ENCODE measurements at places on chromosomes 6 and 20. TPM values are rescaled to one million over a fixed set of nuclear protein-coding genes. Genes with fewer than 3 reads are reported as not detected.
A peak's percentile ranks its signal among the peaks of the same experiment; 100 is the strongest.

The KCNK17 gene
- not detected for total RNA-seq

The APCDD1L gene
- 1.0 TPM for total RNA-seq

- DNase-seq: peak; percentile 28
These were observed 623 bp upstream of the SNX9 start for GRCh38 chr6:157822245-157823000.

GRCh38 chr20:59145247-59145923 lies 18.2 kb upstream of the ZNF831 start:
- no peak for DNase-seq

The ATF6B gene
- 131 TPM for total RNA-seq

The EFHC1 gene
- total RNA-seq: 9.5 TPM

GRCh38 chr6:48098923-48099322 lies 12.1 kb downstream of the PTCHD4 start:
- no peak for DNase-seq

The PI3 gene
- total RNA-seq: 93.4 TPM

The CCN5 gene
- total RNA-seq: 0.84 TPM

DNA sequence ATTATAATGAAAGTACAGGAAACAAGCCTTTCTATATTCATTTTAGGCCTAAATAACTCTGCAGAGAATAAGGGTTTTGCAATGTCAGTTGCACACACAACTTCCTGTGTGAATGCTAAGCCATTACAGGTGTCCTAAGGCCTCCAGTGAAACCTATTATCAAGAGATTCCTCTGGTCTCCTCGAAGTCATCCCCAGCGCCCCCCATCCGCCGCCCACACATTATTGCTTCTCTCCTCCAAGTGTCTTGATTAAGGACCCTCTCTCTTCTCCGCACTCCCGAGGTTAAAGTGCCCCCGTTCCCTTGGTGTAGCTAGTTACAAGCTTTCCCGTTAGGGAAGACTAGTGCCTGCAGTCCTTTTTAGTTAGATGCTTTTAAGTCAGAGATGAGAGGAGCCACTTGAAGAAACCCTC lies 1.3 kb downstream of the HIVEP2 start:
- DNase-seq: peak; percentile 29

The ADGRF4 gene
- 1.9 TPM for total RNA-seq

DNA sequence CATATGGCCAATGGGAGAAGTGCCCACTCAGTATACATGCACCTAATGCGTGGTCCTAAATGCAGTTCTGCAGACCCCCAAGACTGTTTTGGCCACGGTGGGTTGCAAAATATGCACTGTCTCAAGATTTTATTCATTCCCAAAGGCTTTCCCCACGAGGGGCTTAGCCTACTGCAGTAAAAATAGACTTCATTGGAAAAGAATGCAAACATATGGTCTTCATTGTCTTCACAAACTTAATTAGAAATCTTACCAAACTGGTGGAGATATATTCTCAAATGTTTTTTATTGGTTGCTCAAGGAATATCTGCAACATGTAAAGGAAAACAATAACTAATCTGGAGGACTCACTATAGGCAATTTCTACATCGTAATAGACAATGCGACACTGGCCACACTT lies 31.6 kb upstream of the PRL start:
- DNase-seq: no peak

The VPS16 gene
- 35.7 TPM for total RNA-seq

The LY86 gene
- total RNA-seq: 1.3 TPM

The EBF4 gene
- total RNA-seq: 7.5 TPM

GRCh38 chr6:150025201-150025917 lies at the start of gene RAET1L:
Gene RAET1L, minus strand, starts transcription at chr6:150025532. Its CDS starts 61 bp downstream, at chr6:150025471.
- peak; percentile 75 for DNase-seq

DNA sequence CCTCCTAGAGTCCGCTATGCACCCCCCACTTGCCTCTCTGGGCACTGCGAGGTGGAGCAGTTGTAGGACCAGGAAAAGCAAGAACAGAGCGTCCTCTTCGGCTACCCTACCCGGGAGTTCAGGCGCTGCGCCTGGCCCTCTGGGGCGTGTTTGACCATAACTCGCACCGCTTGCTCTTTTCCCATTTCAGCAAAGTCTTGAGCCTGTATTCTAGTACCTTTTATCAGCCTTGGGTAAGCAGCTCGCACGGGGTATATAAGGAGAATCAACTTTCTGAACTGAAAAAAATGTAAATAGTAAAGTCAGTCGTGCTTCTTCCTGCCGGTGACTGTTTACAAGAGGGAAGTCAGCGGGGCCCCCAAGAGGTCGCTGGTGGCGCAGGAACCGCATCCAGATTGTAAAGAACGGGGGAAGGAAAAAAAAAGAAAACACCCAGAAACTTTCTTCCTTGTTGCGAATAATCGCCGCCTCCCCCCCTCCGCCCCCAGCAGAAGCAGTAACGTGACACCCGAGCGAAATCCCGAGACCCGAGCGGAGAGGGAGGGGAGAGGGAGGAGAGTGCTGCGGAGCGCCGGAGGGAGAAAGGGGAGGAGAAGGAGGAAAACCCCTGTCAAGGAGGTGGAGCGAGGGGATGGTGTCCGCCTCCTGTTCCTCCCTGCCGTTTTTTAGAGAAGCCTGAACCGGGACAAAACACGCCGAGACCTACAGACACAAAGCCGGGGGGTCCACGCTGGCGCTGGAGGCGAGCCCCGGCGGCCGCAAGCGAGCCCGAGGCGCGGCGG lies at the start of gene UST:
Gene UST (plus strand): TSS at position 668 of the 782 bp plus-strand sequence. CDS start 401 bp downstream, outside the sequence.
- peak; percentile 75 for DNase-seq

- peak; percentile 27 for DNase-seq
These were observed 87.6 kb downstream of the AGPAT4 start for GRCh38 chr6:161186173-161186769.

The PPDPF gene
- 634 TPM for total RNA-seq

- DNase-seq: no peak
These were observed 311.1 kb upstream of the JAG1 start for GRCh38 chr20:10984913-10985312.

DNA sequence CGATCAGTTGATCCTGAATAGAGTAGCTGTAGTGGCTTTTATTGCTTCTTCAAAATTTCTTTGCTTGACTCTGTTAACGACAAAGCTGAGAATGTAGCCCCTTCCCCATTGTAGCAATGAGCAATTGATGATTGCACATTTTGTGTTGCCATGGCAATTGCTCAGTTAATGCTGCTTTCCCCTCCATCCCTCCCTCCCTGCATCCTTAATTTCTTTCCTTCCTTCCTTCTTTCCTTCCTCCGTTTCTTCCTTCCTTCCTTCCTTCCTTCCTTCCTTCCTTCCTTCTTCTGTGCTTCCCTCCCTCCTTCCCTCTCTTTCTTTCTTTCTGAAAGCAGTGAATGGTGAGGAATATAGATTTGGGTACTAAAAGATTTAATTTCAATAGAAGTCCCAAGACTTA lies 557.3 kb upstream of the MAP3K7 start:
- DNase-seq: no peak

GRCh38 chr6:107740496-107741190 lies 83.5 kb downstream of the SCML4 start:
- DNase-seq: peak; percentile 33

The RFX6 gene
- 0.59 TPM for total RNA-seq

The SIM1 gene
- total RNA-seq: not detected

- no peak for DNase-seq
These were observed 24.4 kb downstream of the GCM1 start for GRCh38 chr6:53124131-53124800.

DNA sequence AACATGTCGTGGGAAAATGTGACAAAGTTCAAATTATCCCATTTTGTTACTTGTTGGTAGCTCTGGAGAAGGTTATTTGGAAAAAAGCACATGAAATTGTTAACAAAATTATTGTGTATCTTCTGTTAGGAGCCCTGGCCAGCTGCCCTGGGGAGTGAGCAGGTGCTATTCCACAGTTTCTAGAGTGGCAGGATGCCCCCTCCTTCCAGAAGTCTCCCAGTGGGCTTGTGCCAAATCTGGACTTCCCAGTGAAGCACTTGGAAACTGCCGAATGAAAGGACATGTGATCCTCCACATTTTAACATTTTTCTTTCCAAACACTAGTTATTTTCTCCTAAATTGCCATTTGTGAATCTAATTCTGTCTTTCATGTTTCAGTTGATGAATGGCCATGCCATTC lies 66.9 kb upstream of the CLDN20 start:
- DNase-seq: no peak

DNA sequence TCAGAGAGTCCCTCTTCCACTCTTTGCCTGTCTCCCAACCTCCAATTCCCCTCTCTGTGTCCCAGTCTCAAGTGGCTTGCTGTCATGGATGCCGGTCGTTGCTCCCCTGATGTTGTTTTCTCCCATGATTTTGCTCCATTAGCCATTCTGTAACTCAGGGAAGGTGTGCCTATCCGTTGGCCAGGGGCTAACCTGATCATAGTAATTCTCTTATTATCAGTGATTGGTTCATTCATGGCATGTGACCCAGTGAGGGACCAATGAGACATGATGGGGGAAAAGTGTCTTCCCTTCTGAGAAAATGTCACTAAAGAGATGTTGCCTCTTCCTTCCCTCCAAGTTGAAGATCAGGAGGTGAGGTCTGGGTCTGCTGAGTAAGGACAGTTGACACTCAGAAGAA lies 214.5 kb downstream of the FARS2 start:
- DNase-seq: no peak

The IRAK1BP1 gene
- 4.9 TPM for total RNA-seq

GRCh38 chr20:44900231-44900854 lies 9.5 kb upstream of the PABPC1L start:
- DNase-seq: no peak

The SLC17A4 gene
- total RNA-seq: 11.3 TPM

GRCh38 chr6:12113190-12113577 lies 101.1 kb downstream of the HIVEP1 start:
- no peak for DNase-seq

The ZBTB12 gene
- 4.9 TPM for total RNA-seq

DNA sequence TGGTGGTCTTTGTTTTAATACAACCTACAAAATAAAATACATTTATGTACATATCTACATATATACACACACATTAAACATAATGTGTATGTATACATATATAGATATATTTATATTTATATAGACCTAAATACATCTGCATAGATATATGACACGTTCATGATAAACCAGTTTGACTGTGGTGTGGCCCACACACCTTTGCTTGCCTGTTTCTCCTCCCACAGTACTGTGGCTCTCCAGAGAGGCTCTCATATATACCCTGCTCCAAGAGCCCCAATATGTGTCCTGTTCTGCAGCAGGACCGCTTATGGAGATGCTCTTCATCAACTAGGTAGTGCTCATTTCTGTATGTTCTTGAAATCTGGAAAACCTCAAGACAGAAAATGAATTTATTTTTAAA lies 207.0 kb downstream of the KCNQ5 start:
- no peak for DNase-seq
